ENCODE measurements at places on chromosomes 13 and 19.

DNA sequence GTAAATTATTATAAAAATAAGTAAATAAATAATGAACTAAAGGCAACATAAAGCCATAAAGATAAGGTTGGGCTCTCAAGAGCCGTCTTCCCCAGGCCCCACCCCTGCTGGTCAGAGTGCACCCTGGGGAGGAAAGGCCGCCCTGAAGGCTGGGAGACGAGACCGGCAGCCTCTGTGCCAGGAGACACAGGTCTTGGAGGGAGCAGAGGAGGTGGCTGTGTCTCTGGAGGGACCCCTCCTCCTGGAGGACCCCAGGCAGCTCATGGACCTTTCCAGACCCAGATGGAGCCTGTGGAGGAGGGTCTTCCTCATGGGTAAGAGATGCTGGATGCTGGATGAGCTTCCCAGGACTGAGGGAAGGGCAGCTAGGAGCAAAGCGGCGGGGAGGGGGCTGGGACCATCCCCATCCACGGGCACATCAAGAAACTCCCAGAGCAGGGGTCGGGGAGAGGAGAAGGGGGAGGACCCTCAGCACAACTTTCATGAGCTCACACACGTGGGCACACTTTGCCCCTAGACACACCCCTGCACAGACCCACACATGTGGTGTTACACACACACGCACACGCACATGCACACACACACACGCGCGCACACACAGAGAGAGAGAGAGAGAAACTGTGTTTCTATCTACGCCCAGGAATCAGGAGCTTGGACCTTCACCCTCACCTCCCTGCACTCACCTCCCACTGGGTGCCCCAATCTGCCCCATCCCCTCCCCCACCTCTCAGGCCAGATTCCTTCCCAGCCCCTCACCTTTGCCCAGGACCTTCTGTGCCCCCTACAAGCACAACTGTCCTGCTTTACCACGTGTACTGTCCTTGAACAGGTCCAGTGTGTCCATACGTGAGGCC, at the start of gene CEACAM18:
CEACAM18 (plus strand) TSS at position 159 of the 854 bp plus-strand sequence.
- DNase-seq = no peak

GRCh38 chr13:100434010-100434763, 154.4 kb downstream of the GGACT start:
- DNase-seq = no peak

DNA sequence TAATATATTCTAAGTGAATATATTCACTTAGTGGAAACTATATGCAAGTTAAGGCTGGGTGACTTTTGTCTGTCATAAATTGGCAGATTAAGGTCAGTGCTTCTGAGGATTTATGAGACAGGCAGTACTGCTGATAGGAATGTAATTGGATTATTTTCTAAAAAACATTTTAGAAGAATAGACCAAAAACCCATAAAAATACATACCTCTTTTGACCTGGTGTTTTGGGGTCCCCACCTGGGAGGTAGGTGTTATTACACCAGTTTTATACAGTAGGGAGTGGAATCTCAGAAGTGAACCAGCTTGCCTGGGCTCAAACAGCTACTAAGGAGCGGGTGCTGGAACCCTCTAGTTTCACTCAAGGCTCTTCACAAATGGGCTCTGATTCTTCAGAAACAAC, 25.3 kb downstream of the COG3 start:
- no peak for DNase-seq

- DNase-seq = no peak
These were observed 40.1 kb downstream of the F2RL3 start for GRCh38 chr19:16928916-16929315.

DNA sequence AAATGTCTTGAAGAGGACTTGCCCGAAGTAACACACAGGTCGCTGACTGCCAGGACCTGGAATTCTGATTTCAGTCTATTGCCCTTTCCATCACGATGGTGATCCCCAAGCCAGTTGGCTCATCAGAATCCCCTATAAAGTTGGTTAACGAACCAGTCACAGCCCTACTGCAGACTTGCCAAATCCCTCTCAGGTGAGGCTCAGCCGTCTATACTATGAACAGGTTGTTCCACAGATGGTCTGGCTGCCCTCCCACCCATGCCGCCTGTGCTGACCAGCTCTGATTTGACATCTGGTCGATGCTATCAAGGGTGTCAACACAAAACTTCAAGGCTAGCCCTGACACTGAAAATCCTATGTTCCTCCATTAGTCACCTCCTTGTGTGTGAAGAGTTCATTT, 90.0 kb downstream of the RNASEH2B start:
- DNase-seq = no peak

DNA sequence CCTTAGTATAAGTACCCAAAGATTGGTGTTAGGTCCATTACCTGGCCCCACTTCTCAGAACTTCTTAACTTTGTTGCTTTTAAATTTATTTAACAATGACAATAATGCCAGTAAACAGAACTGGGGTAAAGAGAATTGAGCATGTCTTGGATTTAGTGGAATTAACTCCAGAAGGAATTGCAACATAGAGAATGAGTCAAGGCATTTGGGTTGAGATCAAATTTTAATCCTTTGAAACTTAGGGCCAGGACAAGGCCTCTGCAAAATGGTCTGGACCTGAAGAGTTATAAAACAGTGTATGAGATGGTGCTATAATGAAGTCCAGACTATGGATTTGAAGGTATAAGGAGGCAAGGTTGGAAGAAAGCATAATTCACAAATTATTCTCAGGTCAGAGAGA, 1030.4 kb downstream of the SLITRK5 start:
- no peak for DNase-seq

DNA sequence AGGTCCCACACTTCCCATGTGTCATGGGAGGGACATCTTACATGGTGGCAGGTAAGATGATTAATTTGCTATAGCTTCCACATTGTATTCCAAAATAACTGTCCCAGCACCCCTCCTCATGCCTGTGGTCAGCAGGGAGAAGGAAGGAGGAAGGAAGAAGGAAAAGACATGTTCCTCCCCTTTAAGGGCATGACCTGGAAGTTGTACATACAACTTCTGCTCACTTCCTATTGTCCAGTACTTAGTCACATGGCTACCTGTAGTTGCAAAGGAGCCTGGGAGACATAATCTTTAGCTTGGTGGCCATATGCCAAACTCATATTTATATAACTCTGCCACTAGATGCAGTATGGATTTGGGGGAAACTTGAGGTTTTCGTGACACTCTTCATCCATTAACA, 17.6 kb upstream of the CASP14 start:
- no peak for DNase-seq
